ENCODE measurements at places on chromosomes 3 and 15.

GRCh38 chr3:38648659-38649499 lies 608 bp downstream of the SCN5A start:
- no peak for DNase-seq

DNA sequence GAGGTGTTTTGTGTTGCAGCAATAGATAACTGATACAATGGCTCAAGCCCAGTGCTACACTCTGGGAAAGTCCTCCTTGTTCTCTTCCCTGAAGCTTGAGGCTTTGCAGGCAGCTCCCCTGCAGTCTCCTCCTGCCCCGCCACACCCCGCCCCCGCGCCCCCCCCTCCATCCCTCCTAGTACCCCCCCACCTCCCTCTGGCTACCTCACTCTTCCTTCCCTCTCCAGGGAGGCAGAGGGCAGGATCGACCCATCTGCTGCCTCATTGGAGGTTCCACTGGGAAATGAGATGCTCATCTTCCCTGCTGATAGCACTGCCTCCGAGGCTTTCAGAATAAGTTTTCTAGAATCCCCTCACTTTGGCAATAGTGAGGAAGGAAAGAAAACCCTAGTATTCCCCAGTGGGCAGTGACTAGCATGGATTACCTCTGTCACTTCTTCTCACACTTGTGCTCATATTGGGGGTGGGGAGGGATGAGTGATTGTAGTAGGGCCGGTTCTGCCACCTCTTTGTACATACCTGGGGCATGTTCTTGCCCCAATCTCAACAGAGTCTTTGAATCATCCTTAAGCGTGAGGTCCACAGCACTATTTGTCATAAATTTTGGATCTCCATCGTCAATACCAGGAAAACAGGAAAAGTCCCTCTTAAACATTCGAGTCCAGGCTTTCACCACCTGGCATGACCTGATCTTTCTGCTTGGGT lies 16.3 kb upstream of the RAB7A start:
- DNase-seq: no peak

DNA sequence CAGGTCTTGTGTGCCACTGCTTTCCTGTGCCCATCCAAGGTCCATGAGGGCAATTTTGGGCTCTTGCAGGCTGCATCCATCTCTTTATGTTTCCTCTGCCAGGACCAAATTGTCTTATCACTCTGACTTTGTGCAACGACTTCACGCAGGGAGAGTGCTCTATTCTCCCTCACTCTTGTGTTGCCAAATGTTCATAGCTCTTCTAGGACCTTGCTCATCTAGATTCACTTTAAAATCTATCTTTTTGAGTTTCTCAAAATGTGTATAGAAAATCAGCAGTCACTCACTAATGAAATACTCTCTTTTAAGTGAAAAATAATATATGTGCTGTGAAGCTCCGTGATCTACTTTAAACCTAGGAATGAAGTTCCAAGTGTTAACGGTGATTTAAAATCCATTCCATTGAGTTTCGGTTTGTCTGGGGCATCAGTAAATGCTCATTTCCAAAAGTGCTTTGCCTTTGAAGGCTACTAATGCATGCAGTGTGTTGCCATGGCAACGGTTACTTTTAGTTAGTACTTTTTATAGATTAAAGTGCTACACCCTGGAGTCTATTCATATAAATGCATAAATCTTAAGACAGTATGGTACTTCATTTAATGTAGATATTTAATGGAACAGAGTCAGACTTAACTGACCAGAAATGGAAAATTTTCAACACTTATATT lies 46.6 kb upstream of the GOLGA8J start:
- DNase-seq: no peak

- no peak for DNase-seq
These were observed 40.8 kb downstream of the RPLP1 start for GRCh38 chr15:69493406-69493805.

DNA sequence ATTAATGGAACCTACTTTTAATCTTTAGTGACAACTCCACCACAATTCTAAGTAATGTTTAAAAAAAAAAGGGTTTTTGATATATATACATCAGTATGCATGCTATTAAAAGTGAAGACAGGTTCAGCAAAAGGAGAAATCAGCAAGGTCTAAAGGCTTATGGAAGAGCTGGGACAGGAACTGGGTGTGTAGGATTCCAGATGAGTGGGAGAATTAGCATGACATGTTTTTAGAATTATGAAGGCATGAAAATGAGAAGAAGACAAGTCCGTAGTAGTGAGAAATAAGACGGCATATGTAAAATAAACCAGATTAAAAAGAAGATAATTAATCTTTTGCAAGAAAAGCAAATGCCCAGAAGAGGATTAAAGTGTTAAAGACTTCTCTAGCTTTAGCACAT lies 52.0 kb downstream of the CBLB start:
- no peak for DNase-seq

GRCh38 chr3:20478436-20478835 lies 292.4 kb upstream of the SGO1 start:
- no peak for DNase-seq

DNA sequence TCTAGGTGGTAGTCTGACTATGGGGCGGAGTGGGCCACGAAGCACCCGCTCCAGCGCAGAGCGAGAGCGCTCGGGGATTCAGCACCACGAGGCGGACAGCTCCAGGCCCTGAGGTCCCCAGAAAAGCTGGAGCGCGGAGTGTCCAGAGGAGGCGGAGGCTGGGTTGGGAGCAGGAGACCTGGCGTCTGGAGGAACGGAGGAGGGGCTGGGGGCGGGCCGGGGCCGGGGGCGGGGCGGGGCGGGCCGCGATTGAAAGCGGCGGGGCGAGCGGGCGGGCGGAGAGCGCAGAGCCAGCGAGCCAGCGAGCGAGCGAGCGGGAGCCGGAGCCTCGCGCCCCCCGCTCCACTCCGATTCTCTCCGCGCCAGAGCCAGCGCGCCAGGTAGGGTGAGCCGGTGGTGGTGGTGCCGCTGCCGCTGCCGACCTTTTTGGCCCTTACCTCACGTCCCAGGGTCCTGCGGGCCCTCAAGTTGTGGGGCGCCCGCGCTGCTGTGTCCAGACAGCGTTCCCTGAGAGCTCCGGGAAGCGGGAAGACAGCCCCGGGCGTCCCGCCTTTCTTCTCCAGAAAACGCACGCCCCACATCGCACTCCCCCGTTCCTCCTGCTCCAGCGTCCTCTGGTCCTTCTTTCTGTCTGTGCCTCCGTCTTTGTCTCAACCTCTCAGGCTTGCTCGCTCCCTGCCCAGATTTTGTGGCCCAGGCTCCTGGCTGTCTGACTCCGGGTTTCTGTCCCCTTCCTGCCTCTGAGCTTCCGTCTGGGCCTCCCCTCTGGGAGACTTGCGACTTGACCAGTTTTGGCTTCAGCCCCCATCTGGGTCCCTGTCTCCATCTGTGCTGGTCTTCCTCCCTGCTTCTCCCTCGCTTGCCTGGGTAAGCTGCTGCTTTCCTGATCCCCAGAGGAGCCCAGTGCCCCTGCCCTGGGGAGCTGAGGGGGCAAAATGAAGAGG lies at the start of gene GRM2:
Gene GRM2 (plus strand): TSS at position 281 of the 944 bp plus-strand sequence. CDS start 1,916 bp downstream, outside the sequence.
- DNase-seq: no peak

- no peak for DNase-seq
These were observed 230.4 kb downstream of the GABRG3 start for GRCh38 chr15:27201425-27201824.

GRCh38 chr15:99928429-99928981 lies 195.3 kb upstream of the LYSMD4 start:
- DNase-seq: peak; percentile 80

GRCh38 chr15:41512940-41513505 lies 604 bp downstream of the LTK start:
- no peak for DNase-seq

DNA sequence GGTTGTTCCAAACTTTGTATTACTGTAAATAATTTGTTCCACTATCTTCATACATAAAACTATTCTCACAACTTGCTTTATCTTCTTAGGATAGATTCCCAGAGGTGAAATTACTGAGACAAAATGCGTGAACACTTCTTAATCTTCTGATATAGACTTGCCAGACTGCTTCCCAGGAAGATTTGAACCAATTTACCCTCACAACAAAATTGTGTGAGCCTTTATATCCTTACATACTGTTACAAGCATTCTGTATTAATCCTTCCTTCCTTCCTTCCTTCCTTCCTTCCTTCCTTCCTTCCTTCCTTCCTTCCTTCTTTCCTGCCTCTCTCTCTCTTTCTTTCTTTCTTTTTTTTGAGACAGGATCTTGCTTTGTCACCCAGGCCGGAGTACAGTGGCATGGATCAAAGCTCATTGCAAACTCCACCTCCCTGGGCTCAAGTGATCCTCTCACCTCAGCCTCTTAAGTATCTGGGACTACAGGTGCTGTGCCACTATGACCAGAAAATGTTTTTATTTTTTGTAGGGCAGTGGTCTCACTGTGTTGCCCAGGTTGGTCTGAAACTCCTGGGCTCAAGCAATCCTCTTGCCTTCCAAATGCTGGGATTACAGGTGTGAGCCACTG lies 57.1 kb upstream of the SSR3 start:
- DNase-seq: no peak

DNA sequence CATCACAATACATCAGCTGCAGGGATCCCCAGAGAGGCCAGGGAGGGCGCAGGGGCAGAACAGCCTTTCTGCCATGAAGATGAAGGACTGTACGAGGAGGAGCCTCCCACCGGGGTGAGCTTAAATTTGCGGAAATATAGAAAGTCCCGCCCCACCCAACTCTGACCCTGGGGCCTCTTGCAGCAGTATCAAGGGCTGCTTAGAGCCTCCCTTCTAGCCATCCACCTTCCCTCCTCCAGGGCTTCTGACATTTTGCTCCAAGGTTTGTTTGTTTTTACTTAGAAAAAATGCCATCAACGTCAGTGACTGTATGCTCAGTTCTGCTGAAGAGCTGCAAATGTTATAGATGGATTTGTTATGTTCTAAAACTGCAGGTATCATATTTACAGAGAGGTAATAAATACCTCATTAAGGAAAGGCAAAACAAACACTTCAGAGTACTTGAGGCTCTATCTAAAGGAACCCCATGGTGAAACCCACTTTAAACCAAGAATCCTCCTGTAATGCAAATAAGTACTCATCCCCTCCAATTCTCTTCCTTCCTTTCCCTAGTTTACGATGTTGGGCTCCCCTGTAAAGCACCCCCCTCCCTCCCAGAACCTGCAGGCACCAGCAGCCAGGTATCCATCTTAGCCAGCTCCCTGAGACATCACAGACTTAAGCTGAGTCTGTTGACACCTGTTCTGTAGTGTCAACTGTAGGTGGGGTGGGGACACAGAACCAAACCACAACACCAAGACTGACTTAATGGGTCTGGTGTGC lies 30.5 kb downstream of the RFTN1 start:
- DNase-seq: no peak

- no peak for DNase-seq
These were observed 34.5 kb downstream of the ACAA1 start for GRCh38 chr3:38102444-38102814.

GRCh38 chr3:2774481-2775249 lies 335.5 kb downstream of the IL5RA start:
- no peak for DNase-seq

- no peak for DNase-seq
These were observed 127.8 kb downstream of the STAG1 start for GRCh38 chr3:136624371-136624770.

DNA sequence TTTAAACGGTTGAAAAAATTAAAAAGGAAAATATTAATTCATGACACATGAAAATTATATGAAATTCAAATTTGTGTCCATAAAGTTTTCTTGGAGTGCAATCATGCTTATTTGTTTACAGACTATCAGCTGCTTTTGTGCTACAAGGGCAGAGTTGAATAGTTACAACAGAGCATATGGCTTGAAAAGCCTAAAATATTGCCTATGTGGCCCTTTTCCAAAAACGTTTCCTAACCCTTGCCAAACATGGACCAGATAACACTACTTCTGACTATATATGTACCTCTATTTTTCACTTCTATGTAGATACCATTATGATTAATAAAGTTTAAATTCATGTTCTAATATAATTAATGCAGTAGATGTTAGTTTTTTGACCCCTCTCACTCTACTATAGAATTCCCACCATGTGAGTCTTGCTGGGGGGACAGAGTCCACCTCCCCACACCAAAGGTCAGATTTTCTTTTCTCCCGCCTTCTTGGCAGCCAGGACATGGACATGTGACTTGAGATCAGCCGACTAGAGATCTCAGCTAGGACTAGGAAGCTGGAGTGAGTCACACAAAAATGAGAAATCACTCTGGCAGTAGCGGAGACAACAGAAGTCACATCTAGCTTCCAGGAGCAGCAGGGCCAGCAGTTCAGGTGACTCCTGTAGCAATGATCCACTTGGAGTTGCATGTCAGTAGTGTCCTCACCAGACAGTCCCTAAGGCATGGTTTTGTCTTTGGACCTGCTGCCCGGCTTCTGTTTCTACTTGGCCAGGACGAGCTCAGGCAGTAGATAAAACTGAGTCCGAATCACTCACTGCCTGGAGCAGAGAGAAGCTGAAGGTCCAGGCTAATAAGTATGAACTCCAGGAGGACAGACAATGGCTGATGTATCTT lies 22.4 kb downstream of the CIAO2A start:
- DNase-seq: no peak

DNA sequence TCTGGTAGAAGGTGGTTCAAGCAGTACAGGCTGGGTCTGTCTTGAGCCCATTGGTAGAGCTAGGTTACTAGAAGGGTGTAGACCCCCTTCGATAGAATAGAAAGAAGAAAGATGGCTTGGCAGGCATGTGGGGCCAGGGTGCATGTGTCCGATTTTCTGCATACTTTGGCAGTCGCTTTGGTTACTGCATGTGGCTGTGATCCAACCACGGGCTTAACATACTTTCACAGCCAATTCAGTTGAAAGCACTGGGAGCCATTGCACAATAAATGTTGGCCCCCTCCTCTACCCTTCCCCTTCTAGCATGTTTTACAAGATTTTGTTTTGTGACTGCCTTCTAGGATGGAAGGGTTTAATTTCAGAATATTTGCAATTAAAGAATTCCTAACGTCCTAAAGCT lies 7.2 kb downstream of the ARID3B start:
- DNase-seq: no peak

GRCh38 chr3:33054100-33055092 lies 42.5 kb downstream of the GLB1 start:
- DNase-seq: no peak

- DNase-seq: no peak
These were observed 90.7 kb upstream of the AGTR1 start for GRCh38 chr3:148606979-148607378.

DNA sequence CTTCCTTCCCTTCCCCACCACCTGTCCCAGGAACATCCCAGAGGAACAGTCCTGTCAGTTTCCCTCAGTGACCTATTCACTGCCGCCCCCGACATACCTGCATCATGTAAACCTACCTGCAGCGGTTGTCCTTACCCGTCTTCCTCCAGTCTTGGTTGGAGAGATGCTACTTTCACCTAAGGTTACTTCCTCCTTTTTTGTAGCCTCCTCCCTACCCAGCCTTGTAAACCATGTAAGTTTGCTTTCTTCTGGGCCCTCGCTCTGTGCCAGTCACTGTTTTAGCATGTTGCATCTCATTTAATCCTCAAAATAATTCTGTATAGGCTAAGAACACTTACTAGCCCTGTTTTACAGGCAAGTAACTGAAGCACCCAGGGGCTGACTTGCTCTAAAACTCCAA lies 58.3 kb downstream of the GPR171 start:
- DNase-seq: no peak

DNA sequence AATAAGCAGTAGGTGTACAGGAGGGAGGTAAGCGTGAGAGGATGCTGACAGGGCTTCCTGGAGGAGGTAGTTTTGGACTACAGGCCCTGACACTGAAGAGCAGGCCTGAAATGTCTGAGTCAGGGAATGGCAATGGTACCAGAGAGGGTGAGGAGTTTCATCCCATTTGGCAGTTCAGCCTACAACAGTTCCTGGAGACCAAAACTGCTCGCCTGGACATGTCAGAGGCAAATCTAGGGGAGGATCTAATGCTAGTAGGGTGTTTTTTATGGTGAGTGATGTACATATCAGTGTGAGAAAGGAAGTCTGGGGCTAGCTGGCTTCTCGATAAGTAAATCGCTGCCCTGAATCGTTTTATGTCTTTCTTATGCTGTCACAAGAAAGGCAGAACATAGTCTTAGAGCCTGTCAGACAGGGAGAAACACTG lies 13.8 kb upstream of the TNFSF10 start:
- DNase-seq: no peak
